KG1 (cell line): ENCODE measurements at places on chromosomes 2 and 18.

- DNase-seq: no peak
Observed at GRCh38 chr18:21444465-21445212, 155.9 kb downstream of the ESCO1 start.

- no peak for DNase-seq
Observed at GRCh38 chr18:35410561-35410960, 33.4 kb upstream of the ZNF396 start.

- no peak for DNase-seq
Observed at GRCh38 chr18:58903533-58903932, 38.9 kb downstream of the ZNF532 start.

DNA sequence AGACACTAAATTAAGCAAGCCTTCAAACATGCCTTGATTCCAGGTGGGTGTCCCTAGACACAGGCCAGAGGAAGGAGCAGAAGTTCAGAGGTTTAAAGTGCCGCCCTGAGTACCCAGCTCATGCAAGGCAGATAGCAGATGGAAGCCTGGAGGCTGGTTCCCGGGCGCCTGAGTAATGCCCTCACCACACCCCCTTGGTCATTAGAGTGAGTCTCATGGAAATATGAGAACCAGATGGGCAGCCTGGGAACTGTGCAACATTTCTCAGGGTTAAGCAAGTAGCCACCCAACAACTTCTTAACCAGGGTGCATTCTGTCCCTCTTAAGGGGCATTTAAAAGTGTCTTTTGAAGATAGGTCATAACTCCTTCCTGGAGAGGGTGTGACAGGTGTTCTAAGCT lies 44.1 kb downstream of the TGFA start:
- DNase-seq: no peak
